ENCODE measurements at places on chromosomes 12 and 14. TPM values are rescaled to one million over a fixed set of nuclear protein-coding genes. Genes with fewer than 3 reads are reported as not detected.

The ZC3H10 gene
- total RNA-seq: 3.2 TPM

The SAV1 gene
- total RNA-seq: 28.5 TPM

The LRR1 gene
- 48.1 TPM for total RNA-seq

The POTEM gene
- total RNA-seq: not detected

The GRIN2B gene
- total RNA-seq: 3.9 TPM

The MYH7 gene
- total RNA-seq: not detected

The HSPB8 gene
- total RNA-seq: 20.4 TPM

The TTC6 gene
- 0.34 TPM for total RNA-seq

The CELA1 gene
- not detected for total RNA-seq

The AMDHD1 gene
- 2.6 TPM for total RNA-seq

The LRP1-AS gene
- not detected for total RNA-seq

The CD163L1 gene
- total RNA-seq: 0.53 TPM

The JAG2 gene
- 13.6 TPM for total RNA-seq

The KRT77 gene
- total RNA-seq: not detected

The PPP1R1A gene
- not detected for total RNA-seq

The RGS6 gene
- not detected for total RNA-seq

The PZP gene
- not detected for total RNA-seq

The KRT8 gene
- total RNA-seq: 3,255 TPM

The TAS2R19 gene
- total RNA-seq: not detected

The ANKRD33 gene
- total RNA-seq: 0.24 TPM

The IRF9 gene
- 14.5 TPM for total RNA-seq

The RASSF8 gene
- total RNA-seq: 9.8 TPM

The KRT84 gene
- not detected for total RNA-seq

The CINP gene
- total RNA-seq: 58.8 TPM

The P3H3 gene
- 26.1 TPM for total RNA-seq

The SLC25A47 gene
- not detected for total RNA-seq

The FANCM gene
- total RNA-seq: 6.8 TPM

The A2ML1 gene
- total RNA-seq: not detected

The ALDH6A1 gene
- 2.2 TPM for total RNA-seq

The TAMALIN gene
- total RNA-seq: 0.17 TPM

The SLCO1B1 gene
- total RNA-seq: 0.42 TPM

The SMOC1 gene
- total RNA-seq: 19.5 TPM

The TRHDE gene
- 0.09 TPM for total RNA-seq

The MYF6 gene
- not detected for total RNA-seq

The MDM1 gene
- 6.5 TPM for total RNA-seq

The PPHLN1 gene
- total RNA-seq: 52.4 TPM

The KRT7 gene
- 3,887 TPM for total RNA-seq

The SLC2A3 gene
- total RNA-seq: 4.3 TPM

The PPM1H gene
- 8.0 TPM for total RNA-seq

The DPY19L2 gene
- 2.6 TPM for total RNA-seq

The PITPNM2 gene
- total RNA-seq: 11.7 TPM

The IL26 gene
- total RNA-seq: not detected

The CLEC2A gene
- total RNA-seq: not detected

The SLC41A2 gene
- total RNA-seq: 19.8 TPM

The PTPRQ gene
- 0.02 TPM for total RNA-seq

The RND1 gene
- total RNA-seq: 14.4 TPM

The NGB gene
- total RNA-seq: not detected

The KRT2 gene
- not detected for total RNA-seq

The ACOT6 gene
- total RNA-seq: not detected

The SLC6A13 gene
- total RNA-seq: 0.11 TPM

The HPD gene
- total RNA-seq: 1.1 TPM

The IFNG-AS1 gene
- total RNA-seq: not detected

The TAS2R46 gene
- total RNA-seq: not detected
